Activated T-cell treated with anti-CD3 and anti-CD28 coated beads, Interleukin-2, amount 50 U/mL, for 4 hours (primary cell): ENCODE measurements at places on chromosomes 4 and X.
A peak's percentile ranks its signal among the peaks of the same experiment; 100 is the strongest.

DNA sequence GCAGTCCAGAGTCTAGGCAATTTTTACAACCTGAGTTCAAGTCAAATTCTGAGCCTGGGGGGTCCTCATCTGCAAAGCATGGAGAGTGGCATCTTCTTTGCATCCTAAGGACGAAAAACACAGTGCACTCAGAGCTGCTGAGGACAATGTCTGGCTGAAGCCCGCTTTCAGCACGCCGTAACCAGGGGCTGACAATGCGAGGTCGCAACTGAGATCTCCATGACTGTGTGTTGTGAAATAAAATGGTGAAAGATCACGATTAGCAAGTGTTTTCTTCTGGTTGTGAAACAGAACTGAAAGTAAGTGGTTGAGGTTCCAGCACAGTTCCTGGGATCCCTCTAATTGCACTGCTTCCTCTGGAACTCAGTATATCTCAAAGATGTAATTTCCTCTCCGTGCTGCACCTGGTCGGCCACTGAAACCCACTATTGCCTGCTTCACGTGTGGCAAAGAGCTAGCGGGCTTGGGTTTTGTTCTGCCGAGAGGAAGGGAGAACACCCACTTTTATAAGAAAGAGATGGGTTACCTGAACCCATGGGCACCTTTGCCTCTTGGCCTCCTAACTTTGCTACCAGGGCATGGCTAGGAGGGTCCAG, 7.7 kb upstream of the F11 start:
- no peak for DNase-seq

- no peak for DNase-seq
Observed at GRCh38 chr4:8888856-8889255, 17.2 kb upstream of the HMX1 start.

- DNase-seq = no peak
Observed at GRCh38 chrX:44954562-44954961, 81.6 kb downstream of the KDM6A start.

DNA sequence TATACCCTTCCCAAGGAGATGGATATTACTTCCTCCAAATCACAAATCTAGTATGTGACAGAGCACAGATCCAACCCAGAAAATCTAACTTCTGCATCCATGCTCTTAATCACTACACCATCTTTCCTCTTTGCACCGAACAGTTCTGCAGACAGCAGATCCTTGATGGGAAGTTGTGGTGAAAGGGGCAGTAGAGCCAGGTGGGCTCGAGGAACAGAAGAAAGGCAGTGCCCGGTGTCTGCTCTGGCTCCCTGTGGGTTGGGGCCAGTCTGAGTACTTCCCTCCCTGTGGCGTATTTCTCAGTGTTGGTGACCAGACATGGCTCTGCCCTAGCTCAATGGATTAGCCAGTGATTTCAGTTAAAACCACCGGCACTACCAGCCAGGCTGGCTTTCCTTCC, 15.3 kb downstream of the HOPX start:
- DNase-seq = no peak

GRCh38 chrX:69618803-69619202, 2.9 kb downstream of the EDA start:
- DNase-seq = no peak

GRCh38 chr4:166165829-166166420, 292.9 kb downstream of the TLL1 start:
- DNase-seq = no peak

GRCh38 chrX:135652602-135653001, 60.8 kb upstream of the CT45A1 start:
- DNase-seq = no peak

DNA sequence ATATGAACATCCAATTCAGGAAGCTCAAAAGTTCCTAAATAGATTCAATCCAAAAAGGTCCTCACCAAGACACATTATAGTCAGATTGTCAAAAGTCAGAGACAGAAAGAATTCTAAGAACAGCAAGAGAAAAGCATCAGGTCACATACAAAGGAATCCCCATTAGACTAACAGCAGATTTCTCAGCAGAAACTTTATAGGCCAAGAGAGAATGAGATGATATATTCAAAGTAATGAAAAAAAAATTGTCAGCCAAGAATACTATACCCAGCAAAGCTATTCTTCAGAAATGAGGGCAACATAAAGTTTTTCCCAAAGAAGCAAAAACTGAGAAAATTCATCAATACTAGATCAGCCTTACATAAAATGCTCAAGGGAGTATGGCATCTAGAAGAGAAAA, 106.6 kb upstream of the SH3RF1 start:
- DNase-seq = no peak

GRCh38 chr4:8305851-8306471, 36.4 kb downstream of the HTRA3 start:
- DNase-seq = no peak

DNA sequence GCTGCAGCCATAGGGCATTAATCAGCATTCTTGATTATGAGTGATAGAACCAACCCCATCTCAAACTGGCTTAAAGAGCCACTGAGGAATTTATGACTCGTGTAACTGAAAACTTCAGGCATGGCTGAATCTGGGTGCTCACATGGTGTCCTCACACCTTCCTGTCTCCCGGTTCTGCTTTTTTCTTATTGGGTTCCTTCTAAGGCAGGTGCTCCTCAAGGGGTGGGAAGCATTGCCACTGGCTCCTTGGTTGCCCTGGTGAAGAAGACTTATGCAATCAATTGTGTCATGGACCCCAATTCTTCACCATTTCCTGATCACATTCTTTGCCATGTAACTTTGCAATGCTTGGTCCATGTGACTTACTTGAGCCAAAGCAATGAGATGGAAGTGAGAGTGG, 4.3 kb upstream of the ZCCHC4 start:
- no peak for DNase-seq

DNA sequence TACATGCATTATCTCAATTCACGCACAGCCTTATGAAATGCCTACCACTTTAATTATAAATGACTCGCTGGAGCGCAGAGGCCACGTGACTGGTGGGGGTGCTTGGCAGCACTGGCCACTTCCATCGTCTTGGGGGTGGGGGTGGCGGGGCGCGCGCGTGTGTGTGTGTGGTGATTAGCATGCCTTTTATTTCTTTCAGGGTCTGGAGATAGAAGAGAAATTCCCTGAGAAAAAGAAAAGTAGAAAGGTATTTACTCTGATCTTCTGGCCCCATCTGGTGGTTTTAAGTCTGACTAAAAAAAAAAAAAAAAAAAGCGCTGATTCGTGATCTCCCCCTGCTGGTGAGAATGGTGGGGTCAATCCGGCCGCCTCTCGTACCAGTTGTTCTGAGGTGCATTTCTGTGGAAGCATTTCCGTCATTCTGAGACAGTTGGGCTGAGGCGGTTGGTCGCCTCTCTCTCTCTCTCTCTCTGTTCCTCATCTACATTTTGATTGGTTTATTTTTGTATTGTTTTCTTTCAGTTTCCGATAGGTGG, at the start of gene CCNB3:
TSS of gene CCNB3 (plus strand) at position 402 of the 536 bp plus-strand sequence. CDS start 80,399 bp downstream, outside the sequence.
- peak; percentile 56 for DNase-seq

- DNase-seq = no peak
Observed at GRCh38 chr4:185426960-185427688, 1.4 kb upstream of the UFSP2 start.

DNA sequence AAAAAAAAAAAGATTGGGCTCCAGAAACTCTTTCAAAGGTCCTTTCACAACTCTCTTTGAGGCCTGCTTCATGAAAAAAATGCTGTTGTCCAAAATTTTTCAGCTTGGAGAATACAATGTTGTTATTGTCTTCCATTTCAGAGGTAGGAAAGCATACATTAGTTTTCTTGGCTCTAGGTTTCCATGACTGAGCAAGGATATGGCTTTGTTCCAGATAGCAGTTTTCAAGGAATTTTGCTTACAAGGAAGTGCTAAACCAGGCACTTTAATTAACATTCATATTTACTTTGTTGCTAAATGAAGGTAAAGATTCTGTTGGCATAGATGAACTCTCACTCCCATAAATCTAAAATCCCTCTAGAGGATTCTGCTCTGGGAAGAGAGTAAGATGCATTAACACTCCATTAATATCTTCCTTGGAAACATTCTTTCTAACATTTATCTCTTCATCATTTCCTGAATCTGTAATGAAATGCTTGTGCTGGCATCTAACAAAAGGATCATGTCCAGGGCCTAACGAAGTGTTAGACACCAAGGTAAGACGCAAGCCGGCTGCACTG, 118.4 kb downstream of the COL25A1 start:
- DNase-seq = no peak

DNA sequence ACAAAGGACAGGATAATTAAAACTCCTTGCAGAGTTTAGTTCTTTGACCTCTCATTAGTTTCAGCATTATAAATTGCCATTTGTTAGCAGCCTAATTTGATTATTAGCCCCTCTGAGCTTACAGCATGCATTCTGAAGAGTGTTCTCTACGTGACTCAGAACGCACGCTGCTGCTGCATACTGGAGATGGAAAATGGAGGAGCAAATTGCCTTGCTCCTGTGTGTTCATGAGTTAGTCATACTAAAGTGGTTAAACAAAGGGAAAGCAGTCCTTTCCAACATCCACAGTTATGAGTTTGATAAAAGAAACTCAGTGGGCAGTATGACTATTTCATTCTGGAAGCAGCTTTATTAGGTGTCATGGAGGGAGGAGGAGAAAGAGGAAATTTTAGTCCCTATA, 922.5 kb downstream of the RPA4 start:
- no peak for DNase-seq

DNA sequence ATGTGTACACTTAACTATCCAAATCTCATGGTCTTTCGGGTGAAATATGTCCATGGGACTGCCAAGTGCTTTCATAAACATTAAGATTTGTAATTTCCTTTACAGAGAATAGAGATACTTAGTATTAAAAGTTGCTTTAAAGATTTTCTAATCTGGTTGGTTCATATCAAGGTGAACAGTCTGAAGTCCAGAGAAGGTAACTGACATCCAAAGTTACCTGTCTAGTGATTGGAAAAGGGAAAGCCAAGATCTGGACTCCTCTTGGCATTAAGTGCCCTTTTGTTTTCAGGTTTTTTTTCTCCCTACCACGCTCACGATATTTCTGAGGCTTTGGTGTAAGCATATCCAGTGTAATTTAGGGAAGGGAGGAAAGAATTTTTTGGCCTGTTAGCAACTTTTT, 5.0 kb downstream of the SMAD1 start:
- no peak for DNase-seq

GRCh38 chr4:147361726-147362125, 119.2 kb upstream of the EDNRA start:
- DNase-seq = no peak

DNA sequence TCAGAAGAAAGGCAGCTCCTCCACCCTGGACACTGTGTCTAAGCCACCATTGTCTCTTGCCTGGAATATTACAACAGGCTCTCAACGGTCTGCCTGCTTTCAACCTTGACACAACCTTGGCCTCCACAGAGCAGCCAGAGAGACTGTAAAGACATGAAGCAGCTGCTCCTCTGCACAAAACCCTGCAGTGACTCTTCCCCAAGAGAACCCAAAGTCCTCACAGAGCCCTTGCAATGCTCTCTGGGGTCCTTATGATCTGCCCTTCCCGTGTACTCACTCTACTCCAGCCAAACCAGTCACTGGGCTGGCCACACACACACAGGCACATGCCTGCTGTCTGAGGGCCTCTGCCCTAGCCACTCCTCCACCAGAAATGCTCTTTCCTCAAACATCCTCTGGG, 75.9 kb upstream of the CPEB2 start:
- no peak for DNase-seq

DNA sequence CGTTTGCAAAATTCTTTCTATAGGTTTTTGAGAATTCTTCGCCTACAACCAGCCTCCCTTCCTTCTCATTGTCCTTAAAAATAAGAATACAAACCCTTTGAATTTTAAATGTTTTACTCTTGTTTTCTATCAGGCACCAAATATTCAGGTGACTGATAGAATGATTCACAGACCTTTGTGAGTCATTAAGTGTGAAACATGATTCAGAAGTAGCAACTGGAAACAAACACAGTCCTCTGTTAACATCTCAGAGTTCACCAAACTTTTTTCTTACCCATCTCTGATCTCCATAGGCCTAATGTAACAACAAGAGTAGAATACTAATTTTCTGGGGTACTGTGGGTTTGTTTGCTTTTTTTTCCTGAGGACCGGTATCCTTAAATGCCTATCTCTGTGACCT, 63.4 kb upstream of the MAB21L2 start:
- DNase-seq = no peak

GRCh38 chrX:24243692-24244091, 70.2 kb downstream of the SUPT20HL2 start:
- DNase-seq = no peak

- no peak for DNase-seq
Observed at GRCh38 chr4:42658261-42658660, 1.4 kb upstream of the ATP8A1 start.
